Cortex of kidney (tissue), 1 donor: ENCODE measurements at places on chromosomes 3 and 15.

- DNase-seq = no peak
Observed at GRCh38 chr15:66673410-66674322, 28.4 kb upstream of the SMAD6 start.

DNA sequence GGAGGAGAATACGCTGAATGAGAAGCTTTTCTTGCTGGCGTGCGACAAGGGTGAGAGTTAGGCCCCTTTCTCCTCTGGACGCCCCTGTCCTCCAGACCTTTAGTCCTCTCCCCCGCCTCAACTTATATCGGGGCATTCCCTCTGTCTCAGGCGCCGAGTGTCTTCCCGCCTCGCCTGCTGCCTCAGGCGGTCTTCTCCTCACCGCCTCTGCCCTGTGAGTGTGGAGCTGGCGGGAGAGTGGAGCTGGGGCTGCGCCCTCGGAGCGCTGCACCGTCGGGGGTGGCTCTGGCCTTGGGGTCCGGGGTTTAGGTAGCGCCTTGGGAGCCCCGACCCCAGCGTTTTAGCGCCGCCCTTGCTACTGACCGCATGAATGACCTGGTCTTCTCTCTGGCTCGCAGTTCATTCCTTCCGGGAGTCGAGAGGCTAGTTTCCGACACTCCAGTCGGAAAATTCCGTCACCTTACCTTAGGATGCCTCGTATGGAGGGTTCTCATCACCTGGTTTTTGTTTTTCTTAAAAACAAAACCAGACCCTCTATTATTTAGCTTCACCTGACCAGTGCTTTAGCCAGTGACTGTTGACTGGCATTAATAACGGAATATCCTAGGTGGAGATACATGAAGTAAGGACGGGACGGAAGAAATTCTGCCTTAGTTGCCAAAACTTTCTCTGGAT, 985 bp downstream of the TRPC1 start:
- DNase-seq = no peak

DNA sequence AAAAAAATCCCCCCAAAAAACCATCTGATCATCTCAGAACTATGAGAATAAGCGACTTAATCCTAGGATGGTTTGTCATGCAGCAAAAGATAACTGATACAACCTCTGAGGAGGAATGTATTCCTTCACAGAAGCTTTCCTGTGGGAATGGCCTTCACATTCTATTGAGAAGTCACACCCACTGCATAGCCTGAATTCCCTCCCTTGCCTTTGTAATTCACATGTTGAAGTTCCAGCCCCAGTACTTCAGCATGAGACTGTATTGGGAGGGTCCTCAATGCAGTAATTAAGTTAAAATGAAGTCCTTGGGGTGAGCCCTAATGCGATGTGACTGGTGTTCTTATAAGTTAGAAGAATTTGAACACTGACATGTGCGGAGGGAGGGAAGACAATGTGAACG, 395.2 kb downstream of the TUSC7 start:
- DNase-seq = no peak

DNA sequence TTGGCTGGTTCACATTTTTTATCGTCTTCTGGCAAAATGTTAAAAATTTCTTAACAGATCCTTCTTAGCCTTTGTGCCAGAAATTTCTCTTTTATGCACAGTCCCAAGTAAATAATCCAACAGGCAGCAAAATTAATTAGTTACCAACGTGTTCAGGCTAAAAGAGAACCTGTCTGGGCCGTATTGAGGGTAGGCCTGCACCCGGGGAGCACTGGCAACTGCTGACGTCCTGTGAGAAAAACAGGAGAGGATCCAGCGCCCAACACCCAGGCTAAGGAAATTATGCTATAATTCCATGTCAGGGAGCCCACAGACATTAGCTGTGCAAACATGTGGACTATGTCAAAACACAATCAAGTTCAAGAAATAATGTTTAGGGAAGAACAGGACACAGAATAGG, 30.7 kb upstream of the CSTA start:
- no peak for DNase-seq

GRCh38 chr3:187025254-187025655, 94.9 kb downstream of the ST6GAL1 start:
- no peak for DNase-seq

- DNase-seq = no peak
Observed at GRCh38 chr15:70509282-70509662, 254.1 kb downstream of the UACA start.

DNA sequence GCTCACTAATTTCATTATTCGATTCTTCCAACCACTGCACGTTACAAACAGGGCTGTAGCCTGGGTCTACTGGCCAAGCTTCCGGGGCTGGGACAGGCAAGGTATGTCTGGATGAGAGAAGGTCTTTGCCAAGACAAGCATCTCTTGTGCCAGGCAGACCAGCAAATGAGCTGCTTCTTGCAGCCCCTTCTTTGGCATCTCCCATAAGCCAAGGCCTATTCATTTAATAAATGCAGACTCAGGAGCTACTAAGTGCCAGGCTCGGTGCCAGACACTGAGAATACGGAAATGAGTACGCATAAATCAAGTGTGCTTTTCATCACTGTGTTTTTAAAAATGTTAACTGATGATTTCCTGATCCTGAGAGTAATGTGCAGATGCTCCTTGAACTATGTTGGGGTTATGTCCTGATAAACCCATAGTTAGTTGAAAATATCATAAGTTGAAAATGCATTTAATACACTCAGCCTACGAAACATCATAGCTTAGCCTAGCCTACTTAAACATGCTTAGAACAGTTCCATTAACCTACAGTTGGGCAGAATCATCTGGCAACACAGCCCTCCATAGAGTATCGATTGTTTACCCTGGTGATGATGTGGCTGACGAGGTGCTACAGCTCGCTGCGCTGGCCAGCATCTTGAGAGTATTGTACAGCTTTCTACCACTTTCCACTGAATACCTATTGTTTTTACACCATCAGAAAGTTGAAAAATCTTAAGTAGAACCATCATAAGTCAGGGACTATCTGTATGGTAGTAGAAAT, 135.0 kb upstream of the CTDSPL start:
- no peak for DNase-seq

DNA sequence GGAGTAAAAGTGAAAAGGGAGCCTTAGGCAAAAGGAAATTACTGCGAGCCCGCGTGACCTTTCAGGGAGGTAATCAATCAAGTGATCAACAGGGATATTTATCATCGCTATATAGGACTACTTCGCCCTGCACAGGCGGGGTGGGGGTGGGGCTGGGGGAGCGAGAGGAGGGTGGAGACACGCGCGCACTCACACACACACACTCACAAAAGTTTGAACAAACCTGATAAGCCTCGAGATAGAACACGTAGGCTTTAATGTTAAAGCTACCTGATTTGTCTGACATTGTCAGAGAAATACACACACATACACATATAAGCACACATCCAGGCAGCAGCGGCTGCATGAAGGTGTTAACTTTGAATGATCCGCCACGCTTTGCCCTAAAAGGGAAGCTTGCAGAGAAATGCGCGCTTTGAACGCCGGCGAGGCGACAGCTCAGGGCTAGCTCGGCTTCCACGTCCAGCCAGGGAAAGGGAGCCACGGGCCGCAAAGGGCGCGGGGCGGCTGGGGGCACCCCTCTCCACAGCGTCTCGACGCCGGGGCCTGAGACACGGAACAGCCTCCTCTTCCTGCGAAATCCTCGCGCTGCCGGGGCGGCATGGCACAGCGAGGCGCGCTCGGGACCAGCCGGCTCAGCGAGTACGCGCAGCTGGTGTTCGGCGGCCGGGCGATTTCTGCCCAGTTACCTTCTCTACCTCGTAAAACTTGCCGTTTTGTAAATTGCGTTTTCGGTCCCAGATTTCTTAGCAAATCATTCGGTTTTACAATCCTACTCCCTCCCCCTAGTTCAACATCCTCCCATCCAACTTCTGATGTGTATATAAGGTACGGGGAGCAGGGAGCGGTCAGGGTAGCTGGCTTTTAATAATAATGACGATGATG, 4.8 kb upstream of the MECOM start:
- no peak for DNase-seq

GRCh38 chr3:45704301-45704943, 15.2 kb downstream of the SACM1L start:
- DNase-seq = no peak

DNA sequence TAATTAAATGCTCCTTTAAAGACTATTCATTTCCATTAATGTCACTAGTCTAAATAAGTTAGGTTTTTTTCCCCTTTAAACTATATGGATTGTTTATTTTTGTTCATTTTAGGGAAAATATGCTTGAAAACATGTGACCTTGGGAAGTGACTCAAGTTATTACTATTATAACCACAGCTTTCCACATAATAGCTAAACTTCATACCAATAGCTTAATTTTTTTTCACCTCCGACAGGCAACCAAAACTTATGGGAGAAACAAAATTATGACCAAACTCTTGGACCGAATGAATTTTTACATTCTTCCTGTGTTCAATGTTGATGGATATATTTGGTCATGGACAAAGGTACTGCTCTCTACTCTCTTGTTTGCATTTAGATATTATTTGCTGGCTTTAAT, 16.2 kb downstream of the CPA3 start:
- no peak for DNase-seq

DNA sequence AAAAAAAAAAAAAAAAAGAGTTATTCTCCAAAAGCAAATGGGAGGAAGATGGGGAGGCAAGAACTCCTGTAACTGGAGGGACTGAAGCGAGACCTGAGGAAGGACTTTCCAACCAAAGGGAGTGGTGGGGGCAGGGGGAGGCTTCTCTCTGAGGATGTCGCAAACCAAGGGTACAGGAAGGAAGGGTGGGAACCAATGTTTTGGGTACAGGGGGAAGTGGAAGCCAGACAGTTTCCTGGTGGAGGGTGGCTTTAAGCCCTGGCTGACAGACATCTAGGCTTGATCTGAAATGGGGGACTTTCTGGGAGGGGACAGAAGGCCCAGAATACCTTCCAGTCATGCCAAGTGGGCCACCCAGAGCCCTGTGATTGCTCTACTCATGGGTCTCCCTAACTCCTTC, 27.0 kb downstream of the VIPR1 start:
- no peak for DNase-seq

GRCh38 chr3:167691366-167691765, 37.6 kb upstream of the WDR49 start:
- DNase-seq = no peak

GRCh38 chr3:117696851-117697407, 987.4 kb downstream of the TUSC7 start:
- no peak for DNase-seq

DNA sequence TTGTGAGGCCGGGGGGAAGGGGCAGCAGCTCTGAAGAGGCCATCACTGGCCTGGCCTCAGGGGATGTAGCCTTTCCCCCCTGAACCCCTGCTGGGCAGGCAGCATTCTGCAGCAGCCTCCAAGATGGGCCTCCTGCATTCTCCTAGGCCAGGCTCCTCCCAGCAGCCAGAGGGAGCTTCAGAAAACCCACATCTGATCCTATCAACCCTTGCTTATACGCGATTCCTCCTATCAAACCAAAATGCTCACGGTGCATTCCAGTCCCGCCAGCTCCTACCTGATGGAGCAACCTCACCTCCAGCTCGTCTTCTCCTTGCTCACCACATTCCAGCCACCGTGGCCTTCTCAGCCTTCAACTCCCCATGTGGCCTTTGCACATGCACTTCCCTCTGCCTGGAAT, 85.7 kb downstream of the MEGF11 start:
- DNase-seq = no peak

- DNase-seq = no peak
Observed at GRCh38 chr3:39166134-39166710, 12.8 kb upstream of the CSRNP1 start.

DNA sequence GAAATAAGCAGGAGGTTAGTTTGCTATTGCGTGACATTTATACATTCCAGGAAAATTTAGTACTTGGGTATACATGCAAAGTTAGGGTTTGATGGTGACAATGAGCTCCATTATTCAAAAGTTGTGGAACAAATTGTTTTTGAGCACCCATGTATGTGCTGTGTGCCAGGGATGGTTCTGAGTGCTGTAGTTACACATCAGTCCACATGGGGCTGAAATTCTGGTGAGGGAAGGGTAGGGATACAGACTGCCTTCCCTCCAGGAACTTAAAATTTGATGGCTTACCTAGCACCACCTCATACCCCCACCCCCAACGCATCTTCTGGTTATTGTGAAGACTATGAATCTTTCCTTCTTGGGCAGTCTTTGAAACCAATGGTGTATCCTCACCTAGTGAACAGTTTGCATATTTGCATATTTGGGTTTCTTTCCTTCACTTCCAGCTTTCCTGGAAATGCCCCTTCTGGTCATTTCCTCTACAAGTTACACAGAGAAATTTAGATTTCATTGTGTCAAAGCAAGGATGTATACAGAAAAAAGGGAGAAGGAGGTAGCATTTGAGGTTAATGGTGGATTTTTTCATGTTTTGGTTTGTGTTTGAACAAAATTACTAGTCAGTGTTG, 222.0 kb upstream of the IL12A start:
- DNase-seq = no peak

DNA sequence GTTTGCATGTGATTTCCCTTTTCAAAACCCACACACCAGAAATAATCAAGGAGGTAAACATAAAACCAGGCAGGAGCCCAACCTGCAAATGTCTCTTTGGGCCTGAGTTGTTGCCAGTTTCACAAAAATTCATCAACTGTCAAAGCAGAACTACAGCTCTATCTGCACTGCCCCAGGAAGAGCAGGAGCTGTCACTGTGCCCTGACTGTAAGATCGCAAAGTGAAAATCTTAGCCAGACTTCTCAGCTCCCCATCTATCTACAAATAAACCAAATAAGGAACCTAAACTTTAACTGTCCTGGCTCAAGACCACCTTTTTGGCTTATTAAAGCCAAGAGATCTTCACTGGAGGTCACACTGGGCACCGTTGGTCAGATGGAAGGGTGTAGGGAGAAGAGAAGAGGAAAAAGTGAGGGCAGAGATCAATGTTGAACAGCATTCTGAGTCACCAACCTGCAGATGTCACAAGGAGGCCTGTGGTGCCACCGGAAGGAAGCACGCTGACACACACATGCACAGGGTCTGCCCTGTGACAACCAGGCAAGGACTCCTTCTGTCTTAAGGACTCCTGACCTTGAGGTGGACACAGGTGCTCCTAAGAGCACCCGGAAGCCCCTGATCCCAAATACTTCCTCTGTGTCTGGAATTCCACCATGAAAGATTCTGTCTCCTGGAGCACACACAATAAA, 58.7 kb downstream of the RPN1 start:
- DNase-seq = no peak

GRCh38 chr15:52658955-52659354, 20.2 kb downstream of the ATOSA start:
- no peak for DNase-seq

DNA sequence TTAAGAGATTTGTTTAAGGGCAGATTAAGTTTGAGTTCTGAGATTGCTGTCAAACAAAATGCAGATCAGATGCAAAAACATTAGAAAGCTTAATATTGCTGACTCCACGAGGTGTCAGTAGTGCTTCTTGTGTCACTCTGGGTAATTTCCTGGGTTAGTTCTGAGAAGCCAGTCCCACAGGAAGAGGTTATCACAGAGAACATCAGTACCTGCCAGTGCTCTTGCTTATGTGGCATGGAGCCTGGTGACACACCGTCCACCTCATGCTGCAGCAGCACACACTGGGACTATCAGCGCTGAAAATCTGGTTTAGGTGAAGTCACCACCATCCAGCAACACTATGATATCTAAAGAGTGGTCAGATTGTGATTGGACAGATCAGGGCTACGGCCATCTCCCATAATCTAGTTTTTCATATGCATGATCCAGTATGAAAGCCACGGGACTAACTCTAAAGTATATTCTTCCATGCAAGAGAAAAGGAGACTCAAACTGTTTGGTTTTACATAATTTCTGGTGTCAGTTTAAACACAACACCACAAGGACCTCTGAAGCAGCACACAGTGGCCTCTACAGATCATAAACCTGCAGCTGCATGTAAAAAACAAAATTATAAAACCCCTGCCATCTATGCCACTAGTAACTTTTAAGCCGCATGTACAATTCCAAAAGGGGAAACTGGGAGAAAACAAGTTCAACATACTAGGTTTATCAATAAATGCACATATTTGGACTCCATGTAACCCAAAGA, 36.1 kb upstream of the MYO5C start:
- no peak for DNase-seq
